ENCODE measurements at places on chromosomes 6 and 20.

DNA sequence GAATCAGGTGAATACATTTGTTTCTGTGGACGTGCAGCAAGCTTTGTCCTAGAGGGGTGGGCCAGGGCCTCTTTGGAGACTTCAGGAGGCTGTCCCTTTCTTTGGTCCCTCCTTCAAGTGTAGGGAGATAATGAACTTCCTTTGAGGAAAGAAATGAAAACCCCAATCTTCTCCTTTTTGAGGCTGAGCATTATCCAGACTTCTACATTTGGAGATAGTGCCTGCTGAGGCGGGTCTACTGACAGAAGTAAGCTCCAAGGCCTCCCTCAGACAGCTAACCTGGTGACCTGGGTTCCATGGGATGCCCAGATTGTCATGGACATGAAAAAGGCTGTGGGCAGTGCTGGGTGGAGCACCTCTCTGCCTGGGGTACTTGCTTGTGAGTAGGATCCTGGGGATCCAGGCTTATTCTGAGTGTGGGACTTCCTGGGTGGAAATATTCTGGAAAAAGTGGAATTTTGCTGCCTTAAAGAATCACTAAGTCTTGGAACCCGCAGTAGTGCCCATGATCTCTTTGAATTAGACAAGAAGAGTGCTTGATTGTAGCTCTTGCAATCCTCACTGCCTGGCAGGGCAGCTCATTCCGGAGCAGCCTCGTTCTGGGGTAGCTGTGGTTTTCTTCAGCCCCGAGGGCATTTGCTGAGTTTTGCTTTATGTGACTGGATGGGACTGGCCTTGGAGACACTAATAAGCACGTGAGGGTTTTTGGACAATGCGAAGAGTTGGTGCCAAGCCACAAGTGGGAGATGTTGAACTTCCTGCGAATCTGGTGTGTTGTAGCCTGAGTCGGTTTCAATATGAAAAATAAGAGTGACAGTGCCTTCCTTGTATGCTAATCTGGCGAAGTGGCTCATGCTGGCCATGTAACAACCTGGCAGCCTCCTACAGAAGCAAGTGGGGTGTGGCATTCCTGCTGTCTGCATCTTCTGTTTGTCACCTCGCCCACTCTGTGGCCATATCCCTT, 28.1 kb downstream of the SNRNP48 start:
- no peak for DNase-seq

- peak; percentile 9 for DNase-seq
These were observed 84.4 kb upstream of the HDAC2 start for GRCh38 chr6:114055349-114055748.

DNA sequence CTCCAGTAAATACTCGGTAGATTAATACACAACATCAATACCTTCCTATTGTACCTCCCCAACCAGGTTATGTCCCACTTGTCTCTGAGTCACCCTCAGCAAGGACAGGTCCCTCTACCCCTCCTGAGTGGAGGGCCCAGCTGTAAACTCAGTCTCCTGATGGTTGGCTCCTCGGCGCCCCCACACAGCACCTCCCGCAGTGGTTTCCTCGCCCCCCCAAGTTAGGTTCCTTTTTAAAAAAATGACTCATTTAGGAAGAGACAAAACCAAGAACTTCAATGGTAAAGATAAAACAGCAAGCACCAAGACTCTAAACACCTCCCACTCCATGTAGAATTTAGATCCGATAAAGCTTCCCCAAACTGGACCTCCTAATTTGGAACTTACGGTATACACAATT, 83.5 kb downstream of the TRERF1 start:
- no peak for DNase-seq

- DNase-seq: no peak
These were observed 6.5 kb downstream of the PRPH2 start for GRCh38 chr6:42715871-42716270.

- no peak for DNase-seq
These were observed 62.3 kb downstream of the TRMT6 start for GRCh38 chr20:5888041-5888440.

- peak; percentile 73 for DNase-seq
These were observed 2.5 kb upstream of the PTPRT start for GRCh38 chr20:43191946-43192863.

GRCh38 chr6:88585276-88585692, 378.1 kb downstream of the RNGTT start:
- no peak for DNase-seq

DNA sequence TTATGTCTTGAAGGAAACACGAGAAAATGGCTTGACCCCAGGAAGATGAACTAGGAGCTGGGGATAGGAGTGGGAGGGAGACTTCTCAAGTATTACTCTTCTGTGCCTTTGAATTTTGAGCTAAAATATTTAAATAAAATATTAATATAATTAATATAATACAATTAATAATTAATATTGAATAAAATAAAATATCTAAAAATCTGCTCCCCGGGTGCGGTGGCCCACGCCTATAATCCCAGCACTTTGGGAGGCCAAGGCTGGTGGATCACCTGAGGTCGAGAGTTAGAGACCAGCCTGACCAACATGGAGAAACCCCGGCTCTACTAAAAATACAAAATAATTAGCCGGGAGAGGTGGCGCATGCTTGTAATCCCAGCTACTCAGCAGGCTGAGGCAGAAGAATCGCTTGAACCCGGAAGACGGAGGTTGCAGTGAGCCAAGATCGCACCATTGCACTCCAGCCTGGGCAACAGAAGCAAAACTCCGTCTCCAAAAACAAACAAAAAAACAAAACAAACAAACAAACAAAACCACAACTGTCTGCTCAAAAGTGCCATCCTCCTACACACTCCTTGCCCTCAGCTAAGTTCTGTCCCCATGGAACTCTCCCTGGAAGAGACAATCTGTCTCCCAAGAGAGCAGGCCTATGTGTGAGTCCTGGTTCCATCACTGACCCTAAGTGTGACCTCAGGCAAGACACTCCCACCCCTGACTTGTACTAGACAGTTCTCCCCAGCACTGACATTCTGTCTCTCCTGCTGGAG, 13.7 kb upstream of the TRIB3 start:
- no peak for DNase-seq
